ENCODE measurements at places on chromosomes 6 and 20.

- no peak for DNase-seq
Measured at GRCh38 chr6:147789430-147789947, 281.0 kb downstream of the SAMD5 start.

- no peak for DNase-seq
Measured at GRCh38 chr20:57065646-57066045, 200.8 kb downstream of the BMP7 start.

- no peak for DNase-seq
Measured at GRCh38 chr6:34241351-34242215, 4.9 kb downstream of the HMGA1 start.

DNA sequence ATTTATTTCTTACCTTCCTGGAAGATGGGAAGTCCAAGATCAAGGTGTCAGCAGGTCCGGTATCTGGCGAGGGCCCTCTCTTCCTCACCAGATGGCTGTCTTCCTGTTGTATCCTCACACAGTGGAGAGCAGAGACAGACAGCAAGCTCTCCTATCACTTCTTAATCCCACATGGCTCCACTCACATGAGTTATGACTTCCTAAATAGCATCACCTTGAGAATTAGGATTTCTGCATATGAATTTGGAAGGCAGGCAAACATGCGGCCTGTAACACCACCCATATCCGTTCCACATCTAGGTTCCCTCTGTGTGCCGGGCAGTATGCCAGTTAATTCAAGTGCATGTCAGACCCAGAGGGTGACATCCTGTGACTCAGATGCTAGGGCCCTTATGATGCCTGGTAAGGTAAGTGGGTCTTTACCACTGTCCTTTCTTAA, 2.1 kb downstream of the RAET1E start:
- DNase-seq = peak; percentile 15

DNA sequence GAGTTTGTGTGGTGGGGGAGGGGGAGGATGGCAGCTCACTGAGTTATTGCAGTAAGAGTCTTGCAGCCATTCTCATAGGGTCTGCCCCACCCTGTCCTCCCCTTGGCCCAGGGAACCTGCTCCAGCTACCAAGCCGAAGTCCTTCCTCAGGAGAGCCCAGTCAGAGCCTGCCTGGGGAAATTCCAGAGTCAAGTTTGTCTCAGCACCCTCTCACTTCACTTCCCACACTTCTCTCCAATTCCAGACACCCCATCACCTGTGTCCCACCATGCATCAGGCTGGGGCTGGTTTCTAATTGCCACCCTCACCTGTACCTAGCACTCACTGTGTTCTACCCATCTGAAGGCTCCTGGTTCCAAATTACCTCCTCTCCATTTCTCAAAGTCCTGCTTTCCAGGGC, 10.3 kb upstream of the SLC22A16 start:
- DNase-seq = no peak

All from LNCaP clone FGC (cell line).